ENCODE measurements at places on chromosomes 16 and 17. TPM values are rescaled to one million over a fixed set of nuclear protein-coding genes. Genes with fewer than 3 reads are reported as not detected.
A peak's percentile ranks its signal among the peaks of the same experiment; 100 is the strongest.

DNA sequence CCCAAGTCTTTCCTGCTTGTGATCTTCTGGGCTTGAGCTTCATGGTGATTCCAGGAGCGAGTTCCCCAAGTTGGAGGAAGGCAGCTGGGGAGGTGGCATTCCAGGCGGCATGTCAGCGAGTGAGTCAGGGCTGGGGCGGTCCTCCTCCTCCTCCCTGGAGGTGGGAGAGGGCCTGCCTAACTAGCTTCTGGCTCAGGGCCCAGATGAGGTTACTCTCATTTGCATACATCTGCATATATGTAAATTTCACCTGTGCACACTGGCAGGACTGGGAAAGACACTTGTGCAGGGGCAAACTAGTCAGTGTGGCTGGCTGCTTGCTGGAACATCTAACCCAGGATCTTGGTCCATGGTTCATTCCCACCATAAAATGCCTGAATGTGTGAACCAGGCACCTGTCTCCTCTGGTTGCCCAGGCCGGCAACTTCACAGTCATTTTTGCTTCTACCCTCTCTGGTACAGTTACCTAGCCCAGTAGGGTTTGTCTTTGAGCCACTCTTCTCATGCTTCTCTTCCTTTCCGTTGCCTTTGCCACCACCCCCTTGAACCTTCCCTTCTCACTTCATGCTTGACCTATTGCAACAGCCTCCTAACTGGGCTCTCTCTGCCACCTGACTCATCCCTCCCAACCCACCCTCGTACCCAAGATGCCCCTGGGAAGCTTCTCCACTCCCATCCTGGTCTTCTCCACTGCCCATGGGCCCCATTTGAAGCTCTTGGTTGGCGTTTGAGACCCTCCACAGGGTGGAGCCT lies 9.6 kb upstream of the DLX4 start:
- no peaks in the 10 kb centered on the region for H3K36me3 ChIP-seq
- peaks cover 73% of the 10 kb centered on the region for H3K27me3 ChIP-seq
- H3K4me3 ChIP-seq: no peak overlapping the region
- no peak overlapping the region for H3K27ac ChIP-seq

The ODAD4 gene
- total RNA-seq: 4.1 TPM

DNA sequence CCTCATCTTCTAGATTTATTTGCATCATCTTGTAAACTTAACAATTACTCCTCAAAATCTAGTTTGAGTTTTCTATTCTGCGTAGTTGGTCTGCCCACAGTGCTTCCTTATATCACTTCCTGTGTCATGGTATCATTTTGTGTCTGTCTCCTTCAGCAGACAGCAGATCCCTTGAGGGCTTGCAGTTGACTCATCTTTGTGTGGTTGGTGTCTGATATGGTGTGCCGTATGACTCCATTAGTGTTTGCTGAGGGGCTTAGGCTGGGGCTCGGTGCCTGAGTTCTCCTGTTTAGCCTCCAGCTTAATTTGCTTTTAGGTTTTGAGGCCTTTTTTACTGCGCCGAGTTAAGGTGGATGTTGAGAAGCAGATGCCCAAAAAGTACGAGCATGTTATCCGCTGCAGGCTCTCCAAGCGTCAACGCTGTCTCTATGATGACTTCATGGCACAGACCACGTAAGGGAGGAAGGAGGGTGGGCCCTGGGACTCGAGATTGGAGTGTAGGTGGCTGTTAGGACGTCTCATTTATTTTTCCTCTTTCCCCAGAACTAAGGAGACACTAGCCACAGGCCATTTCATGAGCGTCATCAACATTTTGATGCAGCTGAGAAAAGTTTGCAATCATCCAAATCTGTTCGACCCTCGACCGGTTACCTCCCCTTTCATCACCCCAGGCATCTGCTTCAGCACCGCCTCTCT lies 16.9 kb downstream of the SRCAP start:
- no peak overlapping the region for H3K27ac ChIP-seq
- no peaks in the 10 kb centered on the region for H3K27me3 ChIP-seq
- H3K4me3 ChIP-seq: no peak overlapping the region
- peaks cover 11% of the 10 kb centered on the region for H3K36me3 ChIP-seq

DNA sequence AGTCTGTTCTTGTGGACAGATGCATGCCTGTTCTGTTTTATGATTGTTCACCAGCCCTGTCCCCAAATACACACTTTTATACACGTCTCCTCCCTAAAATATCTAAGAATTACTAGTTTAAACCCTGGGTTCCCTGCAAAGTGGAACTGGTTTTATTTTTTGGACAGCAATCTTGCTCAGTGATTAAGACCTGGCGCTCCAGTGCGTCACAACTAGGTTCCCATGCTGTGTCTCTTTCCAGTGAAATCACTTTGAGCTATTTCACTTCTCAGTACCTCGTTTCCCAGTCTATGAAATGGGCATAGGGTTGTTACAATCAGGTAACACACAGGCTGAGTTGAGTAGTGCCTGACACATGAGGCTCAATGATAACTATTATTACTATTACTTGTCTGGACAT lies 1.1 kb downstream of the CEP20 start:
- H3K4me3 ChIP-seq: peak overlapping the region; percentile 76
- H3K4me1 ChIP-seq: peaks cover 10% of the 10 kb centered on the region
- H3K27ac ChIP-seq: no peak overlapping the region
- DNase-seq: no peak
- H3K36me3 ChIP-seq: no peaks in the 10 kb centered on the region
- no peaks in the 10 kb centered on the region for H3K27me3 ChIP-seq

Data from neural progenitor cell (in vitro differentiated cells).